Choroid plexus epithelial cell (primary cell): ENCODE measurements at places on chromosomes 5 and 9.

GRCh38 chr9:78900500-78900899 lies 603.6 kb downstream of the PSAT1 start:
- no peak for DNase-seq

GRCh38 chr9:100099722-100100042 lies 639 bp downstream of the INVS start:
- DNase-seq, result no peak

DNA sequence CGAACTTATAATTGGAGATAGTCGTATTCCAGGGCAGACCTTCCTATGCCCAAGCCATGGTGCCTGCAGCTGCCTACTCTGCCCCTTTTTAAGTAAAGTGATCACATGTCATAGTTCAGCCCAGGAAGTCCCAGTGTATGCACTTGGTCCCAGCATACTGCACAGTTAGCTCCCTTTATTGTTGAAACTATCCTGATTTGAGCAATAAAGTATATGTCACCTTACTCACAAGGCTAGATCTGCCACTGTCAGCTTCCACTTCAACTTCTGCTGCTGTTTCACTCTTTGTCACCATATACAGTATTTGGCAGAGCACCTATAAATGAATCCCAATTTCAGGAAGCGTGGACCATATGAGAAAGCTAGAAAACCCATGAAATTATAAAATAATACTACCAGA lies 103.8 kb upstream of the PTGER4 start:
- no peak for DNase-seq

- DNase-seq, result peak; percentile 85
These were observed 99.0 kb upstream of the FBN2 start for GRCh38 chr5:128637031-128637430.

- DNase-seq, result no peak
These were observed 67.9 kb upstream of the ADAMTS2 start for GRCh38 chr5:179413086-179413690.

- no peak for DNase-seq
These were observed 78.5 kb upstream of the ALDH1A1 start for GRCh38 chr9:73031350-73031749.

- no peak for DNase-seq
These were observed 4.6 kb upstream of the SLC9A3 start for GRCh38 chr5:528629-529511.

GRCh38 chr9:109919736-109920408 lies 139.9 kb downstream of the PALM2AKAP2 start:
- DNase-seq, result no peak

GRCh38 chr9:129798973-129799372 lies 4.0 kb upstream of the TOR1B start:
- DNase-seq, result no peak
